ENCODE measurements at places on chromosomes 1 and 21.

GRCh38 chr1:162822391-162823200, 32.1 kb downstream of the HSD17B7 start:
- DNase-seq = no peak

- DNase-seq = no peak
Measured at GRCh38 chr1:167105271-167106118, 11.6 kb downstream of the STYXL2 start.

GRCh38 chr1:44784094-44785028, 3.6 kb downstream of the BEST4 start:
- DNase-seq = no peak

- no peak for DNase-seq
Measured at GRCh38 chr1:213492161-213493041, 441.4 kb downstream of the RPS6KC1 start.

DNA sequence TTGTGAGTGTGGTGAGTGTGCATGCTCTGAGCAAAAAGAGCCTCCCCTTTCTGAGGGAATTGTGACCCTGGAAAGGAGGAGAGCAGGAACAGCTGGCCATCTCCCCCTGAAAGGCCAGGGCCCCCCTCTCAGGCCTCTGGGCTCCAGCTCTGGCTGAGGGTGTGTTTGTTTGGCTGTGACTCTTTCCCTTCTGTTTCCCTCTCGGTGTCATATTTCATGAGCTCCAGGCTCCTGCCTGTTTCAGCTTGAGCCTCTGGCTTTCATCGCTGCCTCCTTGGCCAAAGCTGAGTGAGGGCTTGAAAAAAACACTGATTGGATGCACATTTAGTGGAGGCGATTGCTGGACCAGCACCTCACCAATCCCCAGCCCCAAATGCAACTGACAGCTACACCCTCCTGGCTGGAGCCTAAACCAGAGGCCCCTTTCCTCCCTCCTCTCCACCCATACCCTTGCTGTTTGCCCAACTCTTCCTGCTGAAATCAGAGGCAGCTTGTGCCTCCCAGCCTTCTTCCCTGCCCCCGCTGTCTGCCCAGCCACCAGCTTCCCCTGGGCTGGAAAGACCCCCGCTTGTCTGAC, 64.1 kb downstream of the DDR2 start:
- DNase-seq = no peak

DNA sequence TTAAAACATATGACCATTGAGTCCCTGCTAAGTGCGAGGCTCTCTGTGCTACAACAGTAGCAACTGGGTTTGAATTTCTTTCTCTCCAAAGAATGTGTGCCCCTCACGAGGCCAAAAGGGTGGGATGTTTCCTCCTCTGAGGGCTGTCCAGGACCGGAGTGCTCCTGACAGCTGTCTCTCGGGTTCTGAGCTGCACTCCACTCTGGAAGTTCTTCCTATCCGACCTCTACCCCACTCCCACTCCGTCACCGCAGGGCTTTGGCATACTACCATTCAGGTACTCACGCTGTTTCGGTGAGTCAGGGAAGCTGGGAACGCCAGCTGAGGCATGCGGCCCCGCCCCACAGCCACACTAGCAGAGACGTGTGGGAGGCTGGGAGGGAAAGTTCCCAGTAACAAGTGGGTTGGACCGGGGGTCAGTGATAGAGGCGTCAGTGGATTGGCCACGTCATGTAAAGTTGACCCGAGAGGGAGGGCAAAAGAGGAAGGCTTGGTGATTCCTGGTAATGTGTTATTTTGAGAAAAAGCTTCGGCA, 705 bp upstream of the SLC50A1 start:
- DNase-seq = peak; percentile 37

DNA sequence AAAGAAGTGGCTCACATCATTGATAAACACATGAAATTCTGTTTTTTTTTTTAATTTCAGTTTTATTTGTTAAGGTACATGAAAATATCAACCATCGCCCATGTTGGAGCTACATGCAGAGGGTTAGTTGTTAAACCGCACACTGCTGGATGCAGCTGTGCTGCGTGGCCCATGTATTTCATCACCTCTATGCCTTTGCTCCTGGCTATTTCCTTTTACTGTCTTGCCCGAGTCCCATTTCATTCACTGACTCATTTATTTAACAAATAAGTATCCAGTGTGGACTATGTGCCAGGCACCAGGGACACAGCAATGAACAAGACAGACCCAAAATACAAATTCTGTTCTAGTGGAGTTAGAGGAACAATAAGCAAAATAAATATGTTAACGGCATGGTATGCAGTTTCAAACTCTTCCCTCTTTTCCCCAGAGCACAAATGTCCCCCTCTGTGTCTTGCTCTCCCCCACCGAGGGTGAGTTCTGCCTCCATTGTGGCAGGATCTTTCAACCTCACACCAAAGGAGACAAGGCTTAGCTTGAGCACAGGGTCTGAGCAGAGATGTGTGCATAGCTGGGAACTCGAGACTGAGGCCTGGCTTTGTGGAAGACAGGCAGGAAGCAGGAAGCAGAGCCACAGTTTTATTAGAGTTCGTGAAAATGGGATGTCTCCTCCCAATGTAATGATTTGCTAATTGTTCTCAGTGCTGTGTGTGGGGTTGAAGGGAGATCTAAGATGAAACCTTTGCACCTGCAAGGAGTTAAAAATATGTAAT, 44.6 kb downstream of the MAN1C1 start:
- DNase-seq = no peak

All from T-helper 22 cell (primary cell).